ENCODE measurements at places on chromosomes 6 and 20. TPM values are rescaled to one million over a fixed set of nuclear protein-coding genes. Genes with fewer than 3 reads are reported as not detected.

DNA sequence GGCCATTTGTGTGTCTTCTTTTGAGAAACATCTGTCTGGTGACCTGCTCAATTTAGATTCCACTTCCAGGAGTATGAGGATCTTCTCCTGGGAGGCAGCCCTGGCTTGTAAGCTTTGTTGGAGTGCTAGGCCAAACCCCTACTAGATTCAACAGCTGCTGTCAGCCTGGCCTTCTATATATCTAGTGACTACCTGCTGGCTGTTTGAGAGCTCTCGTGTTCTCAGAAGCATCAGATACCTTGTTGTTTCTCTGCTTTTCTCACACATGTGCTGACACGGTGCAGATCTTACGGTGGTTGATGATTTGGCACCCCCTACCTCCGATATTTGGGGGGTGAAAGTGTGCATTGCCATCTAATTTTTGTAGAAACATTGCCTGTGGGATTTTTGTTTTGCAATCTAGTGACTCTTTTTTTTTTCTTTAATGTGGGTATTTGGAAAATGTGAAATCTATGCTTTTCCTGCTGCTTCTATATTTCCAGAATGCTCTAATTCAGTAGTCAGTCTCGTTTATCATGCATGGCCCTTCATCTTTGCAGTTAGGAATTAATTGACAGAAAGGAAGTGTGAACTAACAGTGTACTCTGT, 4.7 kb downstream of the CCN2 start:
- peak; percentile 66 for DNase-seq

DNA sequence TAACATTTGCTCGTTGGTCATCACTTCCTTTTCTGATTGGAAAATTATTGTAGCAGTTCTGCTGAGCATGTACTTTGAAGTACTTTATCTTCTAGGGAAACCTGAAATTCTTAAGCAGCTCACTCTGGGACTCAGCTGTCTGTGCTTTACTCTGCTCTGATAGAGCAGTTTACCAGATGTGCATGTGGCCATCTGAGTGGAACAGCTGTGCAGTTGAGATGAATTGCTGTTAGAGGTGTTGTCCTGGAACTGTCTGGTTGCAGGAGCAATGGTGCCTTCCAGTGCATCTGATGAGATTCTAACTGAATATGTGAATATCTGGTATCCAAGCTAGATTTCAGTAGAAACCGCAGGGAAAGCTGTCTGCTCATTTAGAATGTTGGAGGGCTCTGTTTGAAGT, 27.2 kb downstream of the PANK2 start:
- no peak for DNase-seq

DNA sequence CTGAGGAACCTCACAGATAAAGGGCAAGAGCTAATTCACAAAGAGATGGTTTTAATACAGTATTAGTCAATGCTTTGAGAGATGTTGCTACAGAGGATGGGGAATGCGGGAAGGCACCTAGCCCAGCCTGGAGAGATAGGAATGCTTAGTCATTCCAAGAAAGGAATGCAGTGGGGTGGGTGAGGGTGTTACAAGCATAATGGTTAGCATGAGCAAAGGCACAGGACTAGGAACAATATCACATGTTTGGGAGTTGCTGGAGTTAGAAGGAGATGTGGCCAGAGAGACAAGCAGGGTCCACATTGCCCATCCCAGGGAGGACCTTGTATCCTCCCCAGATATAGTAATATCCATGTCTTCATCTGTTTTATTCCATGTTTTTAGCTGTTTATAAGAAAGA, 107.0 kb upstream of the OGFRL1 start:
- peak; percentile 60 for DNase-seq

DNA sequence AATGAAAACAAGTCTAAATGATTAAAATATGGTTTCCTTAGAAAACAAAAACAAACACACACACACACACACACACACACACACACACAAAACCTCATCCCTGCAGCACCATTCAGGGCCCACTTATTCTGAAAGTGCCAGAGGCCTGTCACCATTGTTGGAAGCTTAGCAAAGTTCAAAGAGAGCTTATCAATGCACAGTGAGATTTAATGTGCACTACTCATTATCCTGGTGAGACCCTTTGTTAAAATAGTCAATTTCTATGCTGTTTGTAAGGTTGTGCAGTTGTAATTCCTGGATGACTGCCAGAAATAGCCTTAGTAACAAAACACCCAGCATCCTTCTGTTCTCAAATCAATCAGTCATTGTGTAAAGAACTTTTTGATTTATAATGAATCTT, 482.9 kb downstream of the GRIK2 start:
- no peak for DNase-seq

CCN6 gene
- 0.12 TPM for polyA plus RNA-seq

NCOA3 gene
- 17.2 TPM for polyA plus RNA-seq

GRCh38 chr20:63964412-63964811, 5.3 kb downstream of the ZNF512B start:
- DNase-seq, result no peak

- DNase-seq, result peak; percentile 16
Measured at GRCh38 chr20:40896814-40897700, 131.6 kb upstream of the TOP1 start.
